SK-MEL-5 (cell line): ENCODE measurements at places on chromosomes 6 and 20.

DNA sequence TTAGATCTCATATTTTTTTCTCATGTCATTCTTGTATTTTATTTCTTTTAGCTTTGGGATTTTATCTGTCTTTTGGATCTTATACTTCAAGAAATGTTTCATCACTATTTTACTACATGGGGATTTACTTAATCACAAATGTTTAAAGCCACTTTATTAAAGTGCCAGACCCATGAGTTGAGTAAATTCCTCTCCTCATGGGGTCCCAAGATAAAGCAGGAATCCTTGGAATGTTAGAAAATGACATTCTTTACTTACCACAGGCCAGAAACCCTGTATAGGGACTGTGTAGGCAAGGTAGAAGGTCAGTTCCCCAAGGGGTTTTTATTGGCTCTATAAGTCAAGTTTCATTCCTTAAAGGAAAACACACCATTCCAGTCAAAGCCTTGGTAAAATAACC lies 28.4 kb upstream of the OR2J2 start:
- DNase-seq, result no peak

DNA sequence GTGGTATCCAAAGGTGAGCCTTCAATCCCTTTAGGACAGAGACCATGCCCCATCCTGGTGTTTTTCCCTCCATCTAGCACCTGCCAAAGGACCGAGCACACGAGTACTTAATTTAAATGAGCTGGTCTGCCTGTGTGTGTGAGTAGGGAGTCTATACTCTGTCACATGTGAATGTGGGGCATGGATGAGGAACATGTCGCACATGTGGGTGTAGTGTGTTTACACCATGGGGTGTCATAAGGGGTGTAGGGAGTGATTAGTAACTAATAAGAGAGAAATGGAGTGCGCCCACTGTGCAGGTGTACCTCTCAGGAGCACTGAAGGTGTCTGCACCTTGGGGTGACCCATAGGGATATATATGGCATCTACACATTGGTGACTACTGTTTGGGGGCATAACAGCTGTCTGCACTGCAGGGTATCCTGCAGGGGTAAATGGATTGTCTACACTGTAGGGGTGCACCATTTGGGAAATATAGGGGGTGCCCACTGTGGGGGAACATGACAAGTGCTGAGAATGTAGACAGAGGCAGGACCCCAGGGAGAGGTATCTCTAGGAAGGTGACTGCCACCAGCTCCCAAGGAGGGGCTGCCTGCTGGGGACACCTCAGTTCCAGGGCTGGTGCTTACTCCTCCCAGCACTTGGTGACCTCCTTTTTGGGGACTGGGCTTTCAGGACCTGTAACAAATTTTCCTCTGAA lies 53.5 kb downstream of the EBF4 start:
- DNase-seq, result no peak

- no peak for DNase-seq
These were observed 156.4 kb upstream of the DTNBP1 start for GRCh38 chr6:15819226-15819625.

GRCh38 chr6:314377-314776 lies 22.1 kb downstream of the DUSP22 start:
- DNase-seq, result no peak
